ENCODE measurements at places on chromosomes 2 and 18.

DNA sequence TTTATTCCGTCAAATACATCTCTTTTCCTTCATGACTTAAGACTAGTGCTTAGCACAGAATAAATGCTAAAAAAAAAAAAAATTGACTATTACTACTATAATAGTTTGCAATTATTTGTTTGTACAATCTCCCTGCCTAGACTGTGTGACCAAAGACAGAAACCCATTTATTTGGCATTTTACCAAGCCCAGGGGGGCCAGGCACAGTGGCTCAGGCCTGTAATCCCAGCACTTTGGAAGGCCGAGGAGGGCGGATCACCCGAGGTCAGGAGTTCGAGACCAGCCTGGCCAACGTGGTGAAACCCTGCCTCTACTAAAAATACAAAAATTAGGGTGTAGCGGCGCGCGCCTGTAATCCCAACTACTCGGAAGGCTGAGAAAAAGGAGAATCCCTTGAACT is 1.4 kb downstream of the ASB3 start:
- DNase-seq: no peak

DNA sequence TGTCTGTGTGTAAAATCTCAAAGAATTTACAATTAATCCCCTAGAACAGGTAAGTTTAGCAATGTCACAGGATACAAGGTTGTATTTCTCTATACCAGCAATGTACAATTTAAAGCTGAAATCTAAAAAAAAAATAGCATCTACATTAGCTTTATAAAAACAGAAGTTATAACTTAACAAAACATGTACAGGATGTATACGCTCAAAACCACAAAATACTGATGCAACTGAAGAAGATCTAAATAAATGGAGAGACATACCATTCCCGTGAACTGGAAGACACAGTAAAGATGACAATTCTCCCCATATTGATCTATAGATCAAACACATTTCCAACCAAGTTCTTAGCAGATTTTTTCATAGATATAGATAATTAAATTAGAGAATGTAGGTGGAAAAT is 17.5 kb upstream of the RANBP2 start:
- DNase-seq: no peak

DNA sequence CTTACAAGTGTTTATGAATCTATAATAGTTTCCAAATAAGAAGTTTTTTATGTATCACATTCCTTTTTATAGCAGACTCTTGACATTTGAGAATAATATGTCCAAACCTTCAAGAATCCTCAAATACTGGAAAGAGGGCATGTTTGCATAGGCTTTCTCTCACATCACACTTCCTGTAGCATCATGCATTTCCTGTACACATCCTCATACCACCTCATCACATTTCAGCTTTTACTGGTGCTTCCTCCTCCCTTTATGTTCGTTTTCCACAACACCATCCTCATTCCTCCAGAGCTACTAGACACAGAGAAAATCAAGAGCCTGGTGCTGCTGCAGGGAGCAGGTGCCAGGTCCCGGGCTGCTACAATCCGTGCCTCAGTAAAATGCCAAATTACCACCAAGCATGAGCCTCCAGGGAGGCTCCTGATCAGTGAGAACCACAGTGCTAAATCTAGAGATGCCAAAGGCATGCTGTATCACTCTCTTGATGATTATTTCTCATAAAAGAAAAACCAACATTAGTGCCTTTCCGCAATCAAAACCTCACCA is 137.7 kb upstream of the CYP1B1 start:
- no peak for DNase-seq

DNA sequence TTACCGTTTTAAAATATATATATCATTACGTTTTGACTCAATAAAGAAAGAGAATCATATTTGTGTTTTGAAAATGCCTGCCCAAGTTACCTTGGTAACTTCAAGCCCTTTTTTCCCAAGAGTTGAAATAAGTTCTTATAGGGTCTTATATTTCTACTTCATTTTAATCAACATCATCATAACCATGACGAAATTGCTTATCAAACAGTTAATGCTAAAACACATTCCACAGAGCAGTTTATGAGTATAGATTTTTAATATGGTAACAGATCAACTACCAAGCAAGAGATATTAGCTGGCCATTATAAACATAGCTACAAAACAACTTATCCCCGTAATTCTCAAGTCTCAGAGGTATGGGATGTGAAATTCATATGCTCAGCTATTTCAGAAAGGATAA is 197.9 kb upstream of the LRRTM4 start:
- no peak for DNase-seq

DNA sequence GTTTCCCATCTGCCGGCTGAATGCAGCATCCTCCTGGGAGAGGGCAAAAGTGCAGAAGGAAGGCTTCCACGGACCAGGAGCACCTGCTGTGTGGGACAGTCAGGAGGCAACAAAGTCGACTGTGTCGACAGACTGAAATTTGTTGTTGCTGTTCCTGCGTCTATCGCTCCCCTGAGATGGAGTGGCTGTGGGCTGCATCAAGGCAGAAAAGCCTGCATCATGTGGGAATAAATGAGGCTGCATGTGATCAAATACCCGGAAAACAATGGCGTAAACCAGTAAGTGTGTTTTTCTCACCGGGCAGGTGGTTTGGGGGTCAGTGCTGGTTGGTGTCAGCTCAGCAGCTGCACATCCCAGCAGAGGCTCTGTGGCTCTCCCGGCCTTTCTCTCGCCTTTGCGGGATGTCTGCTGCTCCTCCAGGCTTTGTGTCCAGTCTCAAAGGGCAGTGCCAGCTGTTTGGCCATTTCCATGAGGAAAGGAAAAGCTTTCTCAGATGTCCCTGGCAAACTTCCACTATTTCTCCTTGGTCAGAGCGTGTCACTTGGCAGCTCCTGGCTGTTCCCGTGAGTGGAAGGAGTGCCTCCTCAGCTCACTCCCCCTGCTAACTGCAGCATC is 262.4 kb downstream of the NDUFA10 start:
- DNase-seq: no peak

DNA sequence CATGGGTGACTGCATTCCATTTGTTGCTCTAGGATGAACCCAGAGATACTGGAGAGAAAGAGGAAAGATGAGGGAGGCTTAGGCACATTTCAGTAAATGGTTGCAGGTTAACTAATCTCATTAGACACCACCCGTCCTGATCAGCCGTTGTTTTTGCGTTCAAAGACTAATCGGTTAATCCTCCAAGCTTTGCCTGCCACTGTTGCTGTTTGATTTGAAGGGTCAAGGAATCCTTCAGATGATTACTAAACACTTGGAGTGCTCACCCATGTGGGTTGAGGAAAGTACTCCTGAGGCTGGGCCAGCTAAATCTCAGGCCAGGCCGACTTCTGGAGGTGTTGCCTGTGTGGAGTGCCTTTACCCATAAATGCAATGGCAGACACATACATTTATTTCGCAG is 8.6 kb downstream of the SH3RF3 start:
- DNase-seq: no peak

- DNase-seq: no peak
Observed at GRCh38 chr2:177195194-177195593, 17.4 kb upstream of the HNRNPA3 start.

DNA sequence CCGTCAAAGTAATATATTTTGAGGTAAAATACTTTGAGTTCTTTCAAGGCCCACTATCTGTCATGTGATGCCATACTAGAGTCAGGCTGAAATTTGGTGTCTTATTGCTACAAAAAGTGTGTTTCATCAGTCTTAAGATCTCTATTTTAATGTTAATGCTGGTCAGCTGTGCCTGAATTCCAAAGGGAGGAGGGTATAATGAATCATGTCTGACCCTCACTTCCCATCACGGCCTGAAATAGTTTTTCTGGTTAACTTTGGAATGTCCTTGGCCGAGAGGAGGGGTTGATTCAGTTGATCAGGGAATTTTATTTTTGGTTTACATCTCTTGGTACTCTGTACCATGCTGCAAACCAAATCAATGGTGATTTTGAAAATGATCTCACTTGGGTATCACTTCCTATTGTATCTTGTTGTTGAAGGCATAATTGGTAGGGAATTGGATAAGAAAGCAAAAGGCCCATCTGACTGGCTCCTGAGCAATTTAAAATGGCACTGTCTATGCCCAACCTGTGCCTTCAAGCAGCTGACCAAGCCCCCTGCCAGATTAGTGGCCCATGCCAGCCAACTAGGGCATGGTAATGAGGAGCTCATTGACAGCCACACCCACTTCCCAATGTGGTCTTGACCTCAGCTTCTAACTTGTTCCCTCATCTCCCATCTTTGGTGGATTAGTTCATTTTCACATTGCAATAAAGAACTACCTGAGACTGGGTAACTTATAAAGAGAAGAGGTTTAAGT is 6.1 kb upstream of the SLC35F5 start:
- no peak for DNase-seq

GRCh38 chr2:68362069-68362468 is 3.0 kb upstream of the PLEK start:
- peak; percentile 87 for DNase-seq

GRCh38 chr18:5508821-5509220 is 35.0 kb downstream of the EPB41L3 start:
- DNase-seq: no peak

DNA sequence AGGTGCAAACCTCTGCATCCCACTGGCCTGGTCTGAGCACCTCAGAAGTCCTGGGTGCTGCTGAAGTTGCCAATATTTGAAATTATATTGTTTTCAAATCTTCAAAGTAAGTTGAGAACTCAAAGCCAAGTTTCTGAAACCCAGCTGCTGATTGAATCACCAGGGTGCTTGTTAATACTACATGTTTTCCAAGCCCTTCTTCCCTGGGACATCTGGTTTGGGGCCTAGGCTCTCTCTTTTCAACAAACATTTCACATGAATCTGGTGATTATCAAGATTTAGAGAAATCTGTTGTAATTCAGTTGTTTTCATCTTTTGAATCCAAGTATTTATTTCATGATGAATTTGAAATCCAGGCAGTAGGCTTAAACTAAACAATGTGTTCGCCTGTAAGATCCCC is 24.4 kb downstream of the MLPH start:
- no peak for DNase-seq

- DNase-seq: peak; percentile 58
Observed at GRCh38 chr2:199861132-199861774, 10.3 kb upstream of the FTCDNL1 start.
